ENCODE measurements at places on chromosomes 7 and 10.

DNA sequence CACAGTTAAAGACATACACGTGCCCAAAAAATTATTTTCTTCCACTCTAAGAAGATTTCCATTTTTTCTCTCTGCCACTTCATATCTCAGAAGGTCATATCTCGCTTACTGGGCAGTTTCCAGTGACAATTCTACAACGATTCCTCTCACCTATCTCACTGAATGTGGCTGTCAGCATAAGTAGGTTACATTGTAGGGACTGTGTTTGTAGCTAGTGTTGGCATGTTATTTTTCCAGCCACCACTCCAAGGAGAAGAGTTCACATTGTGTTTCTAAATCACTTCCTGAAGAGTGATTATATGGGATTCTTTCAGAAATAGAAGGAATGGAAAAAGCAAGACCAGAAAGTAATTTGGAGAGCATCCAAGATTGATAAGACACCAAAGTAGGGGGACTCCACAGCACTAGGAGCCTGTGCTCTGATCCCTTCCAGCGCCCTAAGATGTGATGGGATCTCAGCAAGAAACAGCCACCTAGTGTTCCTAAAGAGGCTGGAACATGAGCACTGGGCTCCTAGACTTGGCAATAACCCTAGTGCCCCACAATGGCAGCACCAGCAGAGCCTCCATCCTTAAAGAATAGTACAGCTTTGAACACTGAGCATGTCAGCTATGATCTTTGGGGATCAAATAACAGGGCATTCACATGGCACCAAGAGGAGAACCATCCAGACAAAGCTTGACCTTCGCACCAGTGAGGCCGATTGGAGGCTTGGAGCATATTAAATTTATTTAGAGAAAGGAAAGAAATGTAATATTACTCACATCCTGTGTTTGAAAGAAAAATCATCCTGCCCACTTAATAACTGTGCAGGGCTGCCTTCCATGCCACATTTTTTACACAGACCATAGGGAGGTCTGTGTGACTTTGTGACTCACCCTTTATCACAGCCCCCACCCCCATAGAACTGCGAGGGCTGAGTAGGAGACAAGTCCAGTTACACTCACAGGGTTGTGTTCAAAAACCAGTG lies 51.8 kb downstream of the CAV1 start:
- no peak for DNase-seq

GRCh38 chr7:100875356-100875751 lies 451 bp downstream of the SRRT start:
- no peak for DNase-seq

GRCh38 chr10:86688398-86688921 lies 20.1 kb downstream of the LDB3 start:
- peak; percentile 84 for DNase-seq

DNA sequence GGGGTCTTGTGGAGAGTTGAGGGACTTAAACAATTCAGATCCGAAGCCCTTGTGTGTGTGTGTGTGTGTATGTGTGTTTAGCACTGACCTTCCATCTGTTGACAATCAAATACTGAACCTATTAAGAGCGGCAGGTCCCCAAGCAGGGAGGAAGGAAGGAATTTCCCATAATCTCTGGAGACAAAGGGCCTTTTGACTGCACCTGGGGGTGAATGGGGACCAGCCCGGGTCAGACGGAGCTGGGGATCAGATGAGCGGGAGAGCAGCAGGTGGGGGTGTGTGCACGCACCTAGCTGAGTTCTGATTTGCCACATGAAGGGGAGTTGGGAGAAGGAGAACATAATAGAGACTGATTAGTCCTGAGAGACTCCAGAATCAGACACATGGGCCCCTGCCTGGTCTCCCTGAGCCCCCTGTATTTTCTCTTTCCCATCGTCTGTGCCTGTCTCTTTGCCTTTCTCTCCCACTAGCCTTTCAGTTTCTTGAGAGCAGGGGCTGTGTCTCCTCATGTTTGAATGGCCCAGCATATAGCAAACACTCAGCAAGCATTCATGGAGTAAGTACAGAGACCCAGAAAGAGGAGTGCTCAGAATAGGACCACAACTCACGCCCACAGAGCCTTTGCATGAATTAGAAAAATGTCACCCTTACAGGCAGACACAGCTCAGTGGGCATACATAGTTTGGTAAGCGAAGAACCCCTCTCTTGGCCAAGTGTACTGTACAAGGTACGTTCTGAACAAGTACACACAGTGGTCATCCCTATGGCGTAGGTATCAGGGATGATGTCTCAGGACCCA lies 288.3 kb upstream of the HABP2 start:
- peak; percentile 43 for DNase-seq

DNA sequence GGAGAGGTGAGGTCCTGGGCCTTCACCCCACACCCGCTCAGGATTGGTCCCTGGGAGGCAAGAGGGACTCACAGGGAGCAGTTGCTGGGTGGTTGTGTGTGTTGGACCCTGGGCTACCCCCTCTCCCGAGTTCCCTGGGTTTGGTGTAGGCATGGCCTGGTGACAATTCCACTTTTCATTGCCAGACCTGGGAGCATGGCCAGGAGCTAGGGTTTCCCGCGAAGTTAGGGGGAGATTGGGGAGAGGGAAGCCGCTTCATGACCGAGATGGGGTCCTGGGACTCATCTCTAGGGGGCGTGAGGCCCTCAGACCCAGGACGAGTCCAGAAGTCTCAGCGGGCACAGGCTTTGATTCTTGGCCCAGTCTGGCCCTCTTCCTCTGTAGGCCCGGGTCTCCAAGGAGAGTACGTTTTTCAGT lies 606 bp downstream of the PALD1 start:
- DNase-seq = no peak

- no peak for DNase-seq
Observed at GRCh38 chr10:30254926-30255325, 94.2 kb downstream of the MTPAP start.
